ENCODE measurements at places on chromosomes 4 and X.

DNA sequence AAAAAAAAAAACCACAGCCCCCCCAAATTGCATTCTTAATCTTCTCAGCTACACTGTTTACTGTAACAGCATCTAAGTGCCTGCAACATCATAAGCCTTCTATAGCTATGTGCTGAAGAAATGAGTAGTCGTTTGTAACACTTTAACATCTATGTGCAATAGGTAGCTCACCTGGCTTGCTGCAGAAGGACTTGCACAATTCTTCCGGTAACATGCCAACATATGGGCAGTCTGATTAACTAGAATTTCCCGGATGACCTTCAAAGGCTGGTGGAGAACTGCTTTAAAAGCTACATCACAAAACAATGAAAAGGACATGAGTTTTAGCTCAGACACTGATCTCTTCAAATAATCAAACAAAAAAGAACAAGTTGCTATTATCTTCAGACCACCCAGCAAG is 52.9 kb downstream of the METTL14 start:
- no peak for DNase-seq

DNA sequence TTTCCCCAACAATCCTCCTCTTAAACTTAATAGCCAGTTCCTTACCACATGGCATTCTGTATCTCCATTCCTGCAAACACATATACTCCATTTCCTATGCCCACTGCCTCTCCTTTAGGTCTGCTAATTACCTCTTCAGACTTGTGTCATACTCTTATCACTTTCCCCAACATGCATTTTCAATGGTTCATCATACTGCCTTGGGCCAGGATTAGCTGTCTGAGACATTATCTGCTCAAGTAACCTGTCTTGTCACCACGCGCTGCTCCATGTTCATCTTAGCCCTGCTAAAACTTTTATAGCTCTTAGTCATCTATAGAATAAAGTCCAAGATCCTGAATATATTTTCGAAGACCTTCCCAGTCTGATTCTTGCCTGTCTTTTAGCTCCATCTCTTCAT is 224.1 kb upstream of the GK2 start:
- DNase-seq, result no peak

DNA sequence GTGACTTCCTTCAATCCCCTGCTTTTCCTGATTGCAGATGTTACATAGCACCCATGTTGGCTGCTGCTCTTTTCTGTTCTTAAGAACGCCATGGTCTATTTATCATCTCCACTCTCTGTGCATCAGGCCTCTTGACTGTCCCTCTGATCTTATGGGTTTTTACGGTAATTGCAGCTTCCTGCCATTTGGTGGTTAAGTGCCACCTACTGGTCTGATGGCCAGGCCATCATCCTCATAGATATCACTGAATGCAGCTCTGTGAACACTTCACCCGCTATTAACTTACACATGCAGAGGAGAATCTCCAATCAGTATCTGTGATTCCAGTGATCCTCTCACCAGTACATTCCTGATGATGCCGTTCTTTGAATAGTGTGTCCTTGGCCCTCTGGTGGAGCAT is 382.4 kb downstream of the TRAM1L1 start:
- peak; percentile 67 for DNase-seq

- DNase-seq, result no peak
Measured at GRCh38 chr4:178823673-178824295, 1381.5 kb upstream of the AGA start.

Measured in endodermal cell (in vitro differentiated cells).